Gastroesophageal sphincter (tissue), 4 donors: ENCODE measurements at places on chromosomes 12 and 14.
A peak's percentile ranks its signal among the peaks of the same experiment; 100 is the strongest.

DNA sequence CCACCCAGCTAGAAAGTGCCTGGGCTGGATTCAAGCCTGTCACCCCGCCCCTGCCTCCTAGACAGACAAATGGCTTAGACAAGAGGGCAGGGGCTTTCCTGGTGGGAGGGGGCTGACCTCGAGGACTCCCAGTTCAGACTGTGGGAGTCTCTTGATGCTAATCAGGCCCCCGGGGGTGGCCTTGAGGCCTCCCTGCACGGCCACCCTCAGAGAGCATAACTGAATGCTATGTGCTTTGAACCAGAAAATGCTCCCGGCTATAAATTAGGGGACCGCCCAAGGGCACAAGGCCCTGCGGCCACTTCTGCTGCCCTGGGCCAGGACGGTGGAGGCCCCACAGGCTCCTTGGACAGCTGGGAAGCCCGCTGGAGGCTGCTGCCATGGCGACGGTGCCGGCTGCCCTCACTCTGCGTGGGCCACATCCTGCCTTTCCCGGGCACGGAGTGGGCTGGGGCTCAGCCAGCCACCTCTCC lies 111.0 kb upstream of the NCOR2 start:
- ATAC-seq: no peak
- peaks cover 33% of the 10 kb centered on the region for H3K4me1 ChIP-seq
- no peak overlapping the region for H3K27ac ChIP-seq
- no peaks in the 10 kb centered on the region for H3K27me3 ChIP-seq

DNA sequence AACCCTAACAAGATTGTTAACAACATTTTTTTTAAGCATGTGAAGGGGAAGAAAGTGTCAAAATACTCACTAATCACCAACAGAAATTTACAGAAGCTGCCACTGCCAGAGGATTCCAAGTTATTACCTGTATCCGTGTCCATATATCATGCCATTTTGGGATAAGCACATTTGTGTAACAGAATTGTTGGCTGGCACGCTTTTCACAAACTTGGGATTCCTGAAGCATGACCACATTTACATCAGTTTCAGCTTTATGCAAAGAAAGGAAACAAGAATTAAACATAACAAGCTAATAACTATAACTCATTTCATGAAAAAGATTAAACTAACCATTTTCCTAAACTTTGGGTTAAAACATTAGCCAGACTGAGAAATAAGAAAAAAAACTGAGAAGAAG lies 5.9 kb downstream of the NEMP1 start:
- H3K27ac ChIP-seq: peak overlapping the region; percentile 81
- H3K36me3 ChIP-seq: no peaks in the 10 kb centered on the region
- H3K27me3 ChIP-seq: no peaks in the 10 kb centered on the region
- H3K4me3 ChIP-seq: peak overlapping the region; percentile 30

- ATAC-seq: no peak
- no peaks in the 10 kb centered on the region for H3K27me3 ChIP-seq
- H3K36me3 ChIP-seq: no peaks in the 10 kb centered on the region
Measured at GRCh38 chr12:1551496-1551895, 42.9 kb downstream of the FBXL14 start.

GRCh38 chr14:96094211-96094610 lies 55.0 kb downstream of the C14orf132 start:
- H3K4me1 ChIP-seq: peaks cover 10% of the 10 kb centered on the region
- H3K27ac ChIP-seq: no peak overlapping the region
- peaks cover 13% of the 10 kb centered on the region for H3K27me3 ChIP-seq
- ATAC-seq: no peak
- H3K4me3 ChIP-seq: no peak overlapping the region

GRCh38 chr14:50804181-50804721 lies 26.7 kb downstream of the NIN start:
- H3K27ac ChIP-seq: peak overlapping the region; percentile 45
- H3K4me1 ChIP-seq: peaks cover 5% of the 10 kb centered on the region
- peaks cover 17% of the 10 kb centered on the region for H3K36me3 ChIP-seq
- peak; percentile 46 for ATAC-seq
- H3K4me3 ChIP-seq: no peak overlapping the region
- no peaks in the 10 kb centered on the region for H3K27me3 ChIP-seq

DNA sequence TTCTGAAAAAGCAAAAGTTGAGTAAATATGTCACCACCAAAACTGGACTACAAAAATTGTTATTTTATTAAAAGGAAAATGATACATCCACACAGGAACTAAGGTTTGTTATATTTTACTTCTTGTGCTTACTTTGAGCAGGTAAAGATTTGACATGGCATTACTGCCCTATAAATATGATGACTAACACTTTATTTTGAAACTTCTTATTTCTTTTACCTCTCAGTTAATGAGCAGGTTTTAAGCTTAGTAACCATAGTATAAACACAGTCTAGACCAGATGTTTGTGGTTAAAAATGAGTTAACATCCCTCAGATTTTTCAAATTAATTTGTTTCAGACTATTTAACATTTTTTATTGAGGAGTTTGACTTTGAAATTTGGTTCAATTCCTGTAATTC lies 862.5 kb upstream of the USP15 start:
- H3K27ac ChIP-seq: no peak overlapping the region
- H3K4me3 ChIP-seq: no peak overlapping the region
- ATAC-seq: no peak
- H3K4me1 ChIP-seq: no peaks in the 10 kb centered on the region
